ENCODE measurements at places on chromosomes 6 and 20.

GRCh38 chr6:130965656-130966055 is 97.4 kb downstream of the EPB41L2 start:
- no peaks in the 10 kb centered on the region for H3K27me3 ChIP-seq
- no peak overlapping the region for H3K4me3 ChIP-seq
- no peak overlapping the region for H3K27ac ChIP-seq
- DNase-seq, result no peak

GRCh38 chr6:75874224-75874623 is 125.2 kb downstream of the MYO6 start:
- H3K27ac ChIP-seq, result no peak overlapping the region
- no peak for DNase-seq
- H3K4me1 ChIP-seq, result no peaks in the 10 kb centered on the region
- no peaks in the 10 kb centered on the region for H3K27me3 ChIP-seq
- H3K4me3 ChIP-seq, result no peak overlapping the region
- peaks cover 16% of the 10 kb centered on the region for H3K36me3 ChIP-seq

DNA sequence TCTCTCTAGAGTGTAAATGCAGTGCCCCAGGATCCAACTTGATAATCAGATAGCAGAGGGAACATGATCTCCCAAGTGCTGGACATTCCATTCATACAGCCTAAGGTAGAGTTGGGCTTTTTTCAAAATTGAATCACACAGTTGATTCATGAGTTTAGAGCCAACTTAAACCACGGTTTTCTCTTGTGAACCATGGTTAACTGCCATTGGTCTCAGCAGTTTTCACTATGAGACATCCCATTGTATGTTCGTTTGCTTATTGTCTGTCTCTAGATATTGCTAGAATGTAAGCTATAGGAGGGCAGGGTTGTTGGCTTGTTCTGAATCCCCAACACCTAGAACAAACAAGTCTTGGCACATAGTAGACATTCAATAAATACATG is 37.2 kb upstream of the TAF8 start:
- H3K36me3 ChIP-seq, result no peaks in the 10 kb centered on the region
- H3K4me3 ChIP-seq, result no peak overlapping the region
- peaks cover 5% of the 10 kb centered on the region for H3K4me1 ChIP-seq
- no peak overlapping the region for H3K27ac ChIP-seq
- H3K27me3 ChIP-seq, result no peaks in the 10 kb centered on the region

GRCh38 chr6:35510916-35511561 is 1.7 kb downstream of the TULP1 start:
- H3K4me1 ChIP-seq, result no peaks in the 10 kb centered on the region
- no peak overlapping the region for H3K4me3 ChIP-seq
- peaks cover 43% of the 10 kb centered on the region for H3K27me3 ChIP-seq
- no peak for DNase-seq

DNA sequence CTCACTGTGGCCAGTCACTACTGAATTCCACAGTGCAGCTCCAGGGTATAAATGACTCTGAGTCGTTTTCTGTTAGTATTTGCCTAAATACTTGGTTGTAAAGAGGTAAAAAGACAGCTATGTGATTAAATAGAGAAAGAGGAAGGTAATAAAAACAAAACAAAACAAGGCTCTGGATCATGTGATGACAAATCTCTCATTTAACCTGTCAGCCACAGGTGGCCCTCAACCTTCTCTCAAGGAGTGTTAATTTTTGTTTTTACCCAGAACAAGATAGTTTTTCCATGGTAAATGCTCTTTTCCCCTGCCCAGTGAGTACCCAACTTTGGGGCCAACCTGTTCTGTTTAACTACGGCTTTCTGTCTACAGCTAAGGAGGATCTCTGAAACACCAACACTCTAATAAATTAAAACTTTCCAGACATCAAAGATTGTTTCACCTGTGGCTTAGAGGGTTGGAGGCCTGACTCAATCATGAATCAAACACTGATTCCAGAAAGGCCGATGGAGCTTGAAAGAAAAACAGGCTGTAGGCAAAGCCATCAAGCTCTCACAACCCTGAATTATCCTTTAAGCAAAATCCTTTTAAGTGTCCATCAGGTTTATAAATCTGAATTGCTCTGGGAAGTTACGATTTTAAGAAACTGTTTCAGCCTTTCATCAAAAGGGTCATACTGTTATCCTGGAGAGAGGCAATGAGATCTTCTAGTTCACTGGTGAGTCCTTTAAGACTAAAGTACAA is 81.5 kb upstream of the BCLAF1 start:
- no peak for DNase-seq
- no peak overlapping the region for H3K4me3 ChIP-seq
- peaks cover 10% of the 10 kb centered on the region for H3K27me3 ChIP-seq
- H3K4me1 ChIP-seq, result no peaks in the 10 kb centered on the region

DNA sequence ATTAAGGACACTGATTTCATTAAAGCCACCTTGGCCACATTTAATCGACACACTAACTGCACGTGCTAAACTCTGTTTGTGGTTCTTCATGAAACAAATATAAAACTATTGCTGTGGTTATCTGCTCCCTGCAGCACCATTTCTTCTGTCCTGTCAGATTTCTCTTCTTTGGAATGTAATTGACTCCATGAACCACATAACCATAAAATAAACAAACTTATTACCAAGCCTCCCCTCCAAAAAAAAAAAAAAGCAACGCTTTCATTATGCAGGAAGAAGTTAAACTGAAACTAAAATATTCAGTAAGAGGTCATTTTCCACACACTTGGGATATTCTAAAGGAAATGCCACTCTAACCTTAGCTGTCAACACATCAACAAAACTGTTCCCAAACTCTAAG is 319.1 kb upstream of the NT5E start:
- no peak overlapping the region for H3K27ac ChIP-seq
- H3K4me1 ChIP-seq, result no peaks in the 10 kb centered on the region
- DNase-seq, result no peak
- no peaks in the 10 kb centered on the region for H3K36me3 ChIP-seq

- H3K4me1 ChIP-seq, result peaks cover 4% of the 10 kb centered on the region
- no peak overlapping the region for H3K4me3 ChIP-seq
- no peaks in the 10 kb centered on the region for H3K36me3 ChIP-seq
- no peaks in the 10 kb centered on the region for H3K27me3 ChIP-seq
- no peak for DNase-seq
These were observed 76.8 kb downstream of the BMP5 start for GRCh38 chr6:55798571-55798970.

DNA sequence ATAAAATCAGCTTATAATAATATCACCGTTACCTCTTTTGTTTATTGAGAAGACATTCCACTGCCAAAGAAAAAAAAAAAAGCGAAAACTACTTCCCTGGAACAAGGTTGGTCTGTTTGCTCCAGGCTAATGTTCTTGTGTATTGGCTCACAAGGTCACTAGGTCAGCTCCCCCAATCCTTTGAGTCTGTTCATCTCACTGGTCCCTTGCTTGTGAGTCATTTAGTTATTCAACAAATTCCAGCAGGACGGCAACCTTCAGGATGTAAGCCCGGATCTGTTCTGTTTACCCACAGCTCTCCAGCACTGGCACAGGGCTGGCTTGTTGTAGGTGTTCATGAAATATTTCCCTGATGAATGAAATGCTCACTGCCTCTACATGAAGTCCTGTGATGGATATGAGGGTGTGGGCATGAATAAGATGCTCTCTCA is 3.3 kb downstream of the ARHGAP40 start:
- H3K4me1 ChIP-seq, result peaks cover 19% of the 10 kb centered on the region
- peak; percentile 82 for DNase-seq

DNA sequence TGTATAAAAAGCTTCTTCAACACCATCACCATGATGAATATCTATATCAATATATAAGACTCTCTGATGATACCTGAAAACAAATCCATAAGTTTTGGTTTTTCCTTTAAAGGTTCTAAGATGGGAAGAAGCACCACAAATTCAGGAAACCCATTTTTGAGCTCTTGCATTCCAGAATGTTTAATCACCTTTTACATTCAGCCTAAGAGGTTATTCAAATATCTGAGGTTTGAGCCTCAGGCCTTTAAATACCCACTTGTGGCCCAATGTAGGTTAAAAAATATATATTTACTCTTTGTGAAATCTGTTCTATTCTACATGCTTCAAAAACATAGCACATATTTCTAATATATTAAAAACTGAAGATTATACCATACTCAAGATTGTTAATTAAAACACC is 17.6 kb downstream of the HDAC2 start:
- peaks cover 17% of the 10 kb centered on the region for H3K36me3 ChIP-seq
- H3K27ac ChIP-seq, result no peak overlapping the region
- H3K4me3 ChIP-seq, result no peak overlapping the region
- H3K27me3 ChIP-seq, result no peaks in the 10 kb centered on the region

DNA sequence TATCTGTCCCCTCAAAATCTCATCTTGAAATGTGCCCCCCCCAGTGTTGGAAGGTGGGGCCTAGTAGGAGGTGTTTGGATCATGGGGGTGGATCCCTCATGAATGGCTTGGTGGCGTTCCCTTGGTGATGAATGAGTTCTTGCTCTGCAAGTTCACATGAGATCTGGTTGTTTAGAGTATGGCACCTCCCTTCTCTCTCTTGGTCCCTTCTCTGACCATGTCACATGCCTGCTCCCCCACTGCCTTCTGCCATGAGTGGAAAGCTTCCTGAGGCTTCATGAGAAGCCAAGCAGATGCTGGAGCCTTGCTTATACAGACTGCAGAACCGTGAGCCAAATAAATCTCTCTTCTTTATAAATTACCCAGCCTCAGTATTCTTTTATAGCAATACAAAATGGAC is 70.9 kb downstream of the MAN1A1 start:
- DNase-seq, result no peak
- H3K4me1 ChIP-seq, result no peaks in the 10 kb centered on the region
- H3K27me3 ChIP-seq, result no peaks in the 10 kb centered on the region
- no peak overlapping the region for H3K4me3 ChIP-seq

GRCh38 chr20:32585011-32585585 is at the start of gene NOL4L:
NOL4L (minus strand) TSS chr20:32585333; CDS start chr20:32584890, 443 bp downstream.
- H3K4me3 ChIP-seq, result peak within 1 kb of the TSS; percentile 53
- H3K4me1 ChIP-seq, result no peaks in the 10 kb centered on the region
- peaks cover 18% of the 10 kb centered on the region for H3K27me3 ChIP-seq
- no peak for DNase-seq
- no peaks in the 10 kb centered on the region for H3K36me3 ChIP-seq

- H3K27ac ChIP-seq, result no peak overlapping the region
These were observed 125.2 kb downstream of the PACRG start for GRCh38 chr6:162852840-162853577.

DNA sequence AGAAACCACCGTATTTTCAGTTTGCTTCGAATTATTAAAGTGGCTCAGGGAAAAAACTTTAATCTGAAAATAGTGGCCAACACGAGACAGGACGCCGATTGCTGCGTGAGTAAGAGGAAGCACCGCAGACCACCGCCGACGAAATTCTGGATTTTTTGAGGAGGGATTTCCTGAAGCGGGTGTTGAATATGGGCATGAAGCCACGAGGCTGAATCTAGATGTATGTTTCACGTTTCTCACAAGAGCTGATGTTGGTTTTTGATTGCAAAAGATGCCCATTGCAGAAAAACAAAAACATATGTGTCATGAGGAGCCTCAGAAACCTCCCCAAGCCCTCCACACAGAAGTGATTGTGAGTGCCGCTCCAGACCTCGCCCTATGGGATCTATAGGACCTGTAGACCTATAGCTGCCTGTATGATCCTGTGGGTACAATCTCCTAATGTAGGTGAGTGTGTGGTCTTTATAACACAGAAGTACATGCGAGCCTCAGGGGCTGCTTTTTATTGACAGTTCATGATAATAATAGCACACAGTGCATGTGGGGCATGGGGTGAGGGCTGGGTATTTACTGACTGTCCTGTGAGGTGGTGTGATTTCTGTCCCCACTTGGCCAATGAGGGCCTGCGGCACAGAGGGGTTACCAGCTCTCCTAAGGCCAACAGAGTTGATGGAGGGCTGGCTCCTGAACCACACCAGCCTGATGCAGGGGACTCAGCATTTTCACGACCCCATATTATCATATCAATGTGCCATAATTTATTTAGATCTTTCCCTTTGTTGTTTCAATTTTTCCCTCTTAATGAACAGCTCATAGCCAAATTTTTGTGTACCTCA is 243.9 kb downstream of the DLL1 start:
- H3K27ac ChIP-seq, result no peak overlapping the region
- H3K36me3 ChIP-seq, result no peaks in the 10 kb centered on the region
- DNase-seq, result no peak
- no peak overlapping the region for H3K4me3 ChIP-seq

DNA sequence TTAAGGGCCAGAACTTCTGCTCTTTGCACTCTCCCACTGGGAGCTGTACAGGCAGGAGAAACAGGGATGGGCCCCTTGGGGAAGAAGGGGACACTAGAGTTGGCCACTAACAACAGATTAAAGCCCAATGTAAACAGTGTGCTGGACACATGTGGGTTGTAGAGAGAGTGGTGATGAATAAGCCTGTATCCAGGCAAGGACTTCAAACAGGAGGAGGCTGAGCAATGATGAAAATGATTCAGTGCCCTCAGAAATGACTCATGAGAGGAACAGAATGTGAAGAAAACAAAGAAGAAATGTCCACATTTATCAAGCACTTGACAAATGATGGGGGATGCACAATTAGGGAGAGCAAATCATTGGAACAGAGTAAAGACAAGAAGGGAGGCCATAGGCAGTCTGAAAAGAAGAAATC is 242.3 kb downstream of the TBX18 start:
- H3K4me3 ChIP-seq, result no peak overlapping the region
- H3K4me1 ChIP-seq, result peaks cover 4% of the 10 kb centered on the region

GRCh38 chr6:90466154-90466940 is 120.5 kb downstream of the MAP3K7 start:
- no peak overlapping the region for H3K4me3 ChIP-seq
- H3K27ac ChIP-seq, result no peak overlapping the region
- no peaks in the 10 kb centered on the region for H3K36me3 ChIP-seq
- no peak for DNase-seq
- peaks cover 8% of the 10 kb centered on the region for H3K27me3 ChIP-seq

- H3K36me3 ChIP-seq, result no peaks in the 10 kb centered on the region
- DNase-seq, result no peak
- no peaks in the 10 kb centered on the region for H3K4me1 ChIP-seq
- no peak overlapping the region for H3K27ac ChIP-seq
- peaks cover 28% of the 10 kb centered on the region for H3K27me3 ChIP-seq
These were observed 230.6 kb upstream of the SUPT3H start for GRCh38 chr6:45608252-45608913.

- no peak overlapping the region for H3K4me3 ChIP-seq
- no peak overlapping the region for H3K27ac ChIP-seq
- H3K27me3 ChIP-seq, result no peaks in the 10 kb centered on the region
- H3K4me1 ChIP-seq, result no peaks in the 10 kb centered on the region
- no peaks in the 10 kb centered on the region for H3K36me3 ChIP-seq
- no peak for DNase-seq
These were observed 16.5 kb upstream of the PCSK2 start for GRCh38 chr20:17210387-17210786.

GRCh38 chr6:116217069-116217468 is 36.8 kb downstream of the TSPYL4 start:
- peak; percentile 61 for DNase-seq
- H3K4me1 ChIP-seq, result peaks cover 9% of the 10 kb centered on the region
- H3K4me3 ChIP-seq, result no peak overlapping the region
- H3K27me3 ChIP-seq, result no peaks in the 10 kb centered on the region
- no peaks in the 10 kb centered on the region for H3K36me3 ChIP-seq
- H3K27ac ChIP-seq, result no peak overlapping the region

- H3K4me3 ChIP-seq, result no peak overlapping the region
- peak; percentile 68 for DNase-seq
- H3K36me3 ChIP-seq, result no peaks in the 10 kb centered on the region
- H3K27ac ChIP-seq, result no peak overlapping the region
These were observed 36.3 kb upstream of the SIRT5 start for GRCh38 chr6:13538084-13538483.

- no peaks in the 10 kb centered on the region for H3K36me3 ChIP-seq
- no peaks in the 10 kb centered on the region for H3K4me1 ChIP-seq
- no peak for DNase-seq
- no peak overlapping the region for H3K27ac ChIP-seq
- no peak overlapping the region for H3K4me3 ChIP-seq
These were observed 304.9 kb downstream of the CDH26 start for GRCh38 chr20:60262967-60263603.

Data from endothelial cell of umbilical vein (primary cell).